Pancreas (tissue), 10 donors: ENCODE measurements at places on chromosomes 6 and 20. TPM values are rescaled to one million over a fixed set of nuclear protein-coding genes. Genes with fewer than 3 reads are reported as not detected.

Gene BPI
- total RNA-seq, result not detected

Gene TAGAP
- 4.1 TPM for total RNA-seq

Gene PPP1R16B
- 1.6 TPM for total RNA-seq

Gene EPB41L1
- 25.1 TPM for total RNA-seq

Gene EDEM2
- total RNA-seq, result 18.7 TPM

Gene RSPH9
- not detected for total RNA-seq

DNA sequence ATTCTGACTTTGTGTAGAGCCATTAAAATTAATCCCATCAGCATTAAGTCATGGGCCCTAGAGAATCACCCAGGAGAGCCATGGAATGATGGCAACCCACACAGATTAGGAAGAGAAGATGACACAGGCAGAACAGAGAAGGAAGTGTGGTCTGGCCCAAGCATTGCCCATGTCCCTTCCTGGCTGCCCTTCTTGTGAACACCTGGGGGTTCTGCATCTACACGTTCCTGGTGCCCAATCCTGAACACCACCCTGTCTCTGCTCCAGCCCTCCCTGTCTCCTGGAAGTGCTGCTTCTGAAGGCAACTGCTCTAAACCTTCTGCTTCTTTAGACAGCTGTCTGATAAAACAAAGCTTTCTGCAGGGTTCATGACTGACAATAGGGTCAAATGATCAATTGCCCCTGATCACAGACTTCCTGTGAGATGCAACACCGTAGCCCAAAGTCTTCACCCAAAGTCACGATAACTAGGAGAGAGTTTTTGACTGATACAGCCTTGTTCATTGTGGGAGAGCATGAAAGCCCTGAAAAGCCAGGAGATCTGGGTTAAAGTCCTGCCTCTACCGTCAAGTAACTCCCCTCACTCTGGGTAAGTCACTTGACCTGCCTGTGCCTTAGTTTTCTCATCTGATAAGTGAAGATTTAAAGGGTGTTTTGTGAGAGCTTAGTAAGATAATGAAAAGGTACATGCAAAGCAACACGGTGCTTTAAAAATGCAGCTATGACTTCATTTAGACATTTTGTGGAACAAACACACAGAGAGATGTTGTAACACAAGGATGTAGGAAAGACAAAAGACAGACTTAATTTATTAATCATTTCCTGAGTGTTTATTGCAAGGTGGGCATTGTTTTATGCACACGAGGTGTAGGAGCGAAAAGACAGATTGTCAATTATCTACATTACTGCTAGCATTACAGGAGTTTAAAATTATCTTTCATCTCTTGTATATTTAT lies 291.2 kb upstream of the STXBP5 start:
- no peak overlapping the region for H3K4me3 ChIP-seq
- no peak overlapping the region for H3K27ac ChIP-seq
- H3K27me3 ChIP-seq, result no peaks in the 10 kb centered on the region
- no peaks in the 10 kb centered on the region for H3K4me1 ChIP-seq
- no peak for DNase-seq
- H3K36me3 ChIP-seq, result no peaks in the 10 kb centered on the region

GRCh38 chr6:54307439-54307910 lies 766 bp upstream of the TINAG start:
- no peaks in the 10 kb centered on the region for H3K27me3 ChIP-seq
- no peak overlapping the region for H3K4me3 ChIP-seq
- H3K4me1 ChIP-seq, result no peaks in the 10 kb centered on the region
- H3K27ac ChIP-seq, result no peak overlapping the region
- no peak for DNase-seq

DNA sequence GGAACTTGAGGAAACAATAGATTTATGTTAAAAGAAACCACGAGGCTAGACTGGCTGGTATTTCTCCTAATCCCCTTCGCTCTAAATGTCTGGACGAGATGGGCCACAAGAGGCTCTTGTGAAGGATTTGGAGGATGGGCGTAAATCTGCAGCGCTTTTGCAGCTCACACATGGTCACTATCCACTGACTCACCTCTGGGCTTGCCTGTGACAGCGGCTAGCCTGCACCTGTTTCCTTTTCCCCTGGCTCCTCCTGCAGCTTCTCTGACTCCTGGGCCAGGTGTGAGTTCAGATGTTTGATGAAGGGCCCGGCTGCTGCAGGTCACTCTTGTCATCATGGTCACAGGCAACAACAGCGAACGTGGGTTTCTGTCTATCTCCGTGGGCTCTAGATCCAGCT lies 629.4 kb downstream of the CBLN4 start:
- no peak for DNase-seq
- no peaks in the 10 kb centered on the region for H3K4me1 ChIP-seq
- H3K27ac ChIP-seq, result no peak overlapping the region
- no peaks in the 10 kb centered on the region for H3K27me3 ChIP-seq
- H3K36me3 ChIP-seq, result no peaks in the 10 kb centered on the region

DNA sequence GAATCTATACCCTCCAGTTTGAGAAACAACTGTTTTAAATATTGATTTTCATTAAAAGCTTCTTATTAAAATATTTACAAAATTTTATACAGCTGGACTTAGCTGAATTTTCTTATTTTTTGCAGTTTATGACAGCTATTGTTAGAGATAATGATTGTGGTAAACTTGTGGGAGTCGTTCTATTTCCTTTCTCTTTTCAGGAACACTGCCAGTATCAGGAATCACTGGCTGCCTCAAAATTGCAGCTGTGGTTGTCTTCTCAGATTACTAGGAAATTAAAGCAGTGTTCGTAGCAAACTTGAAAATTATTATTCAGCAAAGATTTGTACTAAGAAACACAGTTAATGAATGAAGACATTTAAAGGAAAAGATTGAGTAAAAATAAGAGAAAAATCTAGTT lies 311.0 kb downstream of the CENPW start:
- no peak overlapping the region for H3K4me3 ChIP-seq
- no peaks in the 10 kb centered on the region for H3K36me3 ChIP-seq
- no peaks in the 10 kb centered on the region for H3K4me1 ChIP-seq
- DNase-seq, result no peak
- no peak overlapping the region for H3K27ac ChIP-seq

- no peaks in the 10 kb centered on the region for H3K27me3 ChIP-seq
- no peak overlapping the region for H3K4me3 ChIP-seq
- no peak overlapping the region for H3K27ac ChIP-seq
Measured at GRCh38 chr20:39190666-39191570, 228.8 kb downstream of the DHX35 start.

GRCh38 chr6:92715991-92716390 lies 703.4 kb downstream of the EPHA7 start:
- H3K36me3 ChIP-seq, result no peaks in the 10 kb centered on the region
- DNase-seq, result no peak
- H3K27ac ChIP-seq, result no peak overlapping the region
- H3K27me3 ChIP-seq, result no peaks in the 10 kb centered on the region
- H3K4me3 ChIP-seq, result no peak overlapping the region

- no peaks in the 10 kb centered on the region for H3K27me3 ChIP-seq
- H3K4me1 ChIP-seq, result no peaks in the 10 kb centered on the region
- no peak for DNase-seq
- H3K4me3 ChIP-seq, result no peak overlapping the region
- no peak overlapping the region for H3K27ac ChIP-seq
Measured at GRCh38 chr6:85124472-85125354, 325.2 kb upstream of the NT5E start.

- no peaks in the 10 kb centered on the region for H3K27me3 ChIP-seq
- no peaks in the 10 kb centered on the region for H3K36me3 ChIP-seq
- H3K4me3 ChIP-seq, result no peak overlapping the region
- H3K27ac ChIP-seq, result no peak overlapping the region
- no peaks in the 10 kb centered on the region for H3K4me1 ChIP-seq
- no peak for DNase-seq
Measured at GRCh38 chr6:11042025-11042749, 1.9 kb downstream of the ELOVL2 start.

- no peak for DNase-seq
- no peaks in the 10 kb centered on the region for H3K27me3 ChIP-seq
- H3K27ac ChIP-seq, result no peak overlapping the region
- no peak overlapping the region for H3K4me3 ChIP-seq
- no peaks in the 10 kb centered on the region for H3K4me1 ChIP-seq
Measured at GRCh38 chr6:98292810-98293209, 541.6 kb upstream of the POU3F2 start.
